ENCODE measurements at places on chromosomes 2 and 18.
A peak's percentile ranks its signal among the peaks of the same experiment; 100 is the strongest.

DNA sequence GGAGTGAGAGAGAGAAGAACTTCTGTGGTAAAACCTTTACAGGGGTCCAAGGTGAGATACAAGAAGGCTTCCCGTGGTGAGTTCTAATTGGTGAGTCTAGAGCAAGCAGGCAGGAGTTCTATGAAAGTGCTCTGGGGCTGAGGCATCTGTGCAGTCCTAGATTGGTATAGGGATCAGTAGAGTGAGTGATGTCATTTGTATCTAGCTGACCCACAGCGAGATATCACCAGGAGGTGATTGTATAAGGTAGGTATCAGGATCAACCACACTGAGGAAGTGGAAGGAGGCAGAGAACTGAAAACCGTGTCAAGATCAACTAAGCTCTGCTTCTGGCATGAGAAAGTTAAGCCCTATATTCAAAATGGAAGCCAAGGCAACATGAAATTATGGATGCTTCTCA, 1648.9 kb upstream of the TMEFF2 start:
- no peak for DNase-seq

DNA sequence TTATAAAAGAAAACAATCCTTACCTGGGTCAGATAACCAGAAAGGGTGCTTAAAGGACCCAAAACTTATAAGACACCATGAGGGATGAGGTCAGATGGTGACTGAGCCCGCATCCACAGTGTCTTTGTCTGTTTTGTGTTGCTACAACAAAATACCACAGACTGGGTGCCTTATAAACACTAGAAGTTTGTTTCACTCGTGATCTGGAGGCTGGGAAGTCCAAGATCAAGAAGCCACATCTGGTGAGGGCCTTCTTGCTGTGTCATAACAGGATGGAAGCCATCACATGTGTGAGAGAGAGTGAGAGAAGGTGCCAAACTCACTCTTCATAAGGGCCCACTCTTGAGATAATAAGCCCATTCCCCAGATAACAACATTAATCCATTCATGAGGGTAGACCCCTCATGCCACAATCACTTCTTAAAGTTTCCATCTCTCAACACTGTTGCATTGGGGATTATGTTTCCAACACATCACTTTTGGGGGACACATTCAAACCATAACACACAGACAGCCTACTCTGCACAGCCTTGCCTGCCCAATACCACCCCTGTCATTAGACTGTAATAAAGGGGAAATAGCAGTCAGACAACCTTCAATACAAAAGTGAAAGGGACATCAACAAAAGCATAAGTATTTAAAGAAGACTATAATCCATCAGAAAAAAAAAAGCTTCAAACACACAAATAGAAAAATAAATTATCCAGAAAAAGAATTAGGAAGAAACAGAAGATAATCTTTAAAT, 249.8 kb downstream of the ANAPC1 start:
- DNase-seq: no peak

GRCh38 chr2:47058003-47058931, 96.8 kb downstream of the STPG4 start:
- DNase-seq: peak; percentile 78

- DNase-seq: no peak
These were observed 4.4 kb downstream of the GCKR start for GRCh38 chr2:27501042-27501441.

- DNase-seq: peak; percentile 86
These were observed at the start of gene ASXL3 for GRCh38 chr18:33577685-33578517. Gene ASXL3 (plus strand): TSS chr18:33578219. CDS start chr18:33578632, 413 bp downstream.

- no peak for DNase-seq
These were observed 30.7 kb downstream of the IMPA2 start for GRCh38 chr18:12011957-12012549.

DNA sequence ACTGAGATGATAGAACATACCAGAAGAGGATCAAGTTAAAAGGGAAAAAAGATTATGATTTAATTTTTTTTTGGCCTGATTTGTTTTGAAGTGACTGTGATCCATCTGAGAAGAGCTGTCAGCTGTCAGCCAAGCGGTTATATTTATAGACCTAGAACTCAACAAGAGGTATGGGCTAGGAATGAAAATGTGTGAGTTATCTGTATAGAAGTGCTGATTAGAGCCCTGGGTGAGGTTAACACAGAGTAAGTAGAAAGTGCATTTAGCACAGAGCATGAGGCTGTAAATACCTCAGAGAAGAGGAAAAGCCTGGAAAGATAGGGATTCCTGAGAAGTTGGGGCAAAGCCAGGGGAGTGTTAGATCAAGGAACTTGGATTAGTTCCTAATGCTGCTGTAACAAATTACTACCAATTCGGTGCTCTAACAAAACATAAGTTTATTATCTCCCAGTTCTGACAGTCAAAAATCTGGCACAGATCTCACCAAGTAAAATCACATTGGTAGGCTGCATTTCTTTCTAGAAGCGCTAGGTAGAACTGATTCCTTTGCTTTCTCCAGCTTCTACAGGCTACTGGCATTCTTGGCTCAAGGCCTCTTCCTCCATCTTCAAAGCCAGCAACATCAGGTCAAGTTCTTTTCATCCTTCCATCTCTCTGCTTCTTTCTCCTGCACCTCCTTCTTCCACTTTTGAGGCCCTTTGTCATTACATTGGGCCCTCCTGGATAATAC, 197.4 kb upstream of the SPHKAP start:
- no peak for DNase-seq

GRCh38 chr2:124774781-124775180, 749.7 kb downstream of the CNTNAP5 start:
- DNase-seq: no peak

- no peak for DNase-seq
These were observed 64.4 kb downstream of the CD8B2 start for GRCh38 chr2:106551417-106552130.

- no peak for DNase-seq
These were observed 70.2 kb downstream of the INPP4A start for GRCh38 chr2:98514879-98515249.

DNA sequence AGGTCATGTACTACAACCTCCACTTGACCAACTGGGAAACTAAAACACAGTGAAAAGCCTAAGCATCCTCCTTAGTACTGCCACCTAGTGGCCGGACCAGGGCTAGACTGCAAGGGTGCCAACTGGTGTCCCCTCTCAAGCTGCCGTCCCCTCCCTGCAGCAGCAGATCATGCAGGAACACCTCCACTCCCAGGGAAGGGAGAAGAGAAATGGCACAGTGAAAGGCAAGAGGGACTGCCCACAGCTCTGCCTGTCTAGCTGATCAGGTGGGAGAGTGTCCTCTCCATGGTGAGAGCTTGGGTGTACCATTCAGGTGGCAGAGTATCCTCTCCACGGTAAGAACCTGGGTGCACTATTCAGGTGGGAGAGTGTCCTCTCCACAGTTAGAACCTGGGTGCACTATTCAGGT, 78.1 kb downstream of the AAK1 start:
- DNase-seq: no peak

- no peak for DNase-seq
These were observed 105.3 kb upstream of the UGP2 start for GRCh38 chr2:63736354-63736753.

DNA sequence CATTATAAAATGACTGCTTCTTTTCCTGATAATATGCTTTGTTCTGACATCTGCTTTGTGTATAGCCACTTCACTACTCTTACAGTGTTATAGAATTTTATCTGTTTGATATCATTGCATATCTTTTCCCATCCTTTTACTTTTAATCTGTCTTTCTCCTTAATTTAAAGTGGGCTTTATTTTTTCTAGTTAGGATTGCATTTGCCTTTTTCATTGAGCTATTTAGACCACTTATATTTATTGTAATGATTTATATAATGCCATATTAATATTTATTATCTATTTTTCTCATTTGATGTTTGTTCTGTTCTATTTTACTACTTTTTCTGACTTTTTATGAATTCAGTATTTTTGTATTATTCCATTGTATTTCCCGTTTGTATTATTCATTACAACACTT, 758.7 kb downstream of the TMEM182 start:
- no peak for DNase-seq

GRCh38 chr2:127255146-127255545, 35.0 kb upstream of the CYP27C1 start:
- DNase-seq: peak; percentile 62

GRCh38 chr2:156190517-156190916, 142.0 kb downstream of the NR4A2 start:
- no peak for DNase-seq

GRCh38 chr18:63131106-63131958, 188.2 kb downstream of the BCL2 start:
- DNase-seq: peak; percentile 65

DNA sequence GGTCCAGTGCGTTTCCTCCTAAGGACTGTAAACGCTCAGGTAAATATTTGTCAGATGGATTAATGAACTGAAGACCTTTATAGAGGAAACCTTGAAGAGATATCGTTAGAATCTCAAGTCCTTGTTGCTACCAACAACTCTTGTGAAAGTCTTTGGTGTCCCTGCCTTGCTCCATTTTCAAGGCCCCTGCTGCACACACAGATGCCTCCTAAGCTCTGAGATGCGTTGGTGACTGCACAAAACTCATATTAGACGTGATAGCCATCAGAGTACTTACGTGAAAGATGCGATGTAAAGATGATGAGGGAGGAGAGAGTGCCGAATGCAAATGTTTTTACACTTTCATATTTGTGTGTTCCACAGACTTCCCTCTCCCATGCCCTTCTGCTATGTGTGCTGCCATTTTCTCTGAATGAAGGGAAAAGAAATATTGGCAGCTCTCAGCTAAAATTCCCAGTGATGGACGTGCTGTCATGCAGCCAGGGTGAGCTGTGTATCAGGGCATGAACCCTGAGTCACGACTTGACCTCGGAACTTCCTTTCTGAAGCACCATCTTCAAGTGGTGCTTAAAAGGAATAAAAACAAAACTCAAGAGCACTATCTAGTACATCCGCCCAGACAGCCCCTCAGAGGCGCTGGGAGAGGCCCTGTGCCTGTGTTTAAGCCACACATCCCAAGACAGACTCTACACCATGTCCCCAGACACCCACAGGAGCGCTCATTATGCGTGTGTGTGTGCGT, 117.4 kb downstream of the FAM210A start:
- DNase-seq: no peak

GRCh38 chr18:36602620-36603019, 226.2 kb downstream of the TPGS2 start:
- DNase-seq: no peak

- DNase-seq: no peak
These were observed 39.9 kb downstream of the RPL37A start for GRCh38 chr2:216538538-216538937.

- DNase-seq: no peak
These were observed 103.9 kb upstream of the DCC start for GRCh38 chr18:52236131-52236530.

DNA sequence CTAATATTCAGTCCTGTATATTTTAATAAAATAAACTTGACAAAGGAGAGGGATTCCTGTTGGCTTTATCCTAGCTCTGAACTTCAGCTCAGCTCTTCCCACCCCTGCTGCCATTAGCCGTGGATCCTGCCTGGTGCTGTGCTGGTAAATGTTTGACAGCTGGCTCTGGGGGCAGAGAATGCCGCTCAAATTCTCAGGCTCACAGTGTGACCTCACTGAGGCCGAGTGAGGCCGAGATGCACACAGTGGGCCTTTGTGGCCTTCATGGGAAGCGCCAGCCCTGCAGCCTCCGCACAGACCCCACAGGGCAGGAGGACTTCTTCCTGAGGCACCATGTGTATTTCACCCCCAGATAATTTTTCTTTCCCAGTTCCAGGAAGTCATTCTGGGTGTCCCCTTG, 16.5 kb upstream of the FAHD2A start:
- DNase-seq: no peak

GRCh38 chr2:158317642-158318041, 138.9 kb downstream of the CCDC148 start:
- no peak for DNase-seq

GRCh38 chr2:189561371-189562038, 19.1 kb downstream of the SLC40A1 start:
- DNase-seq: no peak

DNA sequence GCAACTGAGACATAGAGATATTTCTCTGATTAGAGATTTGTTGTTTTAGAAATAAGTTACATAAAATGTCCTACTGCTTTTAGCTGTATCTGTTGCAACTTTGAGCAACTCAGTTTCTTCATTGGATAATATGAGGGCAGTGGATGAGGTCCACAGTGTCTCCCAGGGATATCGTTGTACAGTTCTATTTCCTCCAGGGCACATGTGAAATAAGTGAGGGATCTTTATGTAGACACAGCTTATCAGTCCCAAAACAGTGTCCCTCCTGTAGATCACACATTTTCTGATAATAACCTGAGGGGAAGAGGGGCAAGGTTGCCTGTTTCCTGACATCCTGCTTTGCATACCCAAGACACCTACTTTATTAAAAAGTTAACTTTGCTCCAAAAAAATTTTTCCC, 1231.2 kb upstream of the ZEB2 start:
- no peak for DNase-seq

DNA sequence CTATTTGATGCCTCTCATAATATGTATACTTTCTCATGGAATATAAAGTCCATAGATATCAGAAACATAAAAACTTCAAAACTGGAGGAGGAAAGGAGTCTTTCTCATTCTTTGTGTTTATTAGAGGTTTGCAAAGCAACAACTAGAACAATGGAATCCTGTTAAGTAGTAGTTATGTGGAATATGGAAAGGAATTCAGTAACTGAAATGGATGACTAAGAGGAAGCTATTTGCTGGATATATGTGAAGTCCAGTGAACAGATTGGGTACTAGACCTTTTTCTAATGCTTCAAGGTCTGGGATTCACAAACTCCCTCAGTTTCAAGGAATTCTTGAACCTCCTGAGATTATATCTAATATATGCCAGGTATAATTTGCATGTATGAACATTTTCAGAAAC, 353.6 kb upstream of the FANCL start:
- no peak for DNase-seq

DNA sequence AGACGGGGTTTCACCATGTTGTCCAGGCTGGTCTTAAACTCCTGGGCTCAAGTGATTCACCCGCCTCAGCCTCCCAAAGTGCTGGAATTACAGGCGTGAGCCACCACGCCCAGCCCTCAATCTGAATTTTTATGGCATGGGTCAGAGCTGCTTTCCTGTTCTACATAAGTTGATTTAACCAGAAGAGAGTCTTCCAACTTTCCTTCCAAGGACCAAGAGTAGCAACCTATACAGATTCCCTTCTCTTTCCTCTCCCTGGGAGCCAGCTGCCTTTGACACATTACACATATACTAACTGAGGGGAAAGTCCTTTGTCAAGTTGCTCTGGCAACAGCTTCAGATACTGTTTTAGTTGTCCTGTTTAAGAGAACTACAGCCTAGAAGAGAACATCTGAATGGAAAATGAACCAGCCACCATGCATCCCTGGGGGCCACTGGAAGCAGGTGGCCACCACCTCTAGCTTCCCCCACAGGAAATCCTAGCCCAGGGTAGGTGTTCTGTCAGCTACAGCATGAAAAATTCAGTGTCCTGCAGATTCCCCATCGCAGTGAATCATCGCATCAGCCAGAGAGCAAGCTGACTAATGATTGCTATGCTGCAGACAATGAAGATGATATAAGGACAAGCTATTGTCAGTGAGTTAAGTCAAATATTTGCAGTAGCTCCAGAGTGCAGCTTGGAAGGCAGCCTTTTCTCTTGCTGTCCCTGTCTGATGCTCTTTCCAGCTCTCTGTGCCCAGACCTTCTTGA, 62.9 kb downstream of the POMC start:
- no peak for DNase-seq

GRCh38 chr18:48360376-48361021, 48.7 kb downstream of the ZBTB7C start:
- DNase-seq: no peak

- no peak for DNase-seq
These were observed 137.8 kb upstream of the GYPC start for GRCh38 chr2:126518196-126518595.

- no peak for DNase-seq
These were observed 7.4 kb downstream of the PTGR3 start for GRCh38 chr18:75201282-75202270.

- no peak for DNase-seq
These were observed 692 bp upstream of the TSHZ1 start for GRCh38 chr18:75209951-75210258.
